Aorta (tissue), 5 donors: ENCODE measurements at places on chromosomes 6 and 20. TPM values are rescaled to one million over a fixed set of nuclear protein-coding genes. Genes with fewer than 3 reads are reported as not detected.

The TMC2 gene
- 0.15 TPM for total RNA-seq

DNA sequence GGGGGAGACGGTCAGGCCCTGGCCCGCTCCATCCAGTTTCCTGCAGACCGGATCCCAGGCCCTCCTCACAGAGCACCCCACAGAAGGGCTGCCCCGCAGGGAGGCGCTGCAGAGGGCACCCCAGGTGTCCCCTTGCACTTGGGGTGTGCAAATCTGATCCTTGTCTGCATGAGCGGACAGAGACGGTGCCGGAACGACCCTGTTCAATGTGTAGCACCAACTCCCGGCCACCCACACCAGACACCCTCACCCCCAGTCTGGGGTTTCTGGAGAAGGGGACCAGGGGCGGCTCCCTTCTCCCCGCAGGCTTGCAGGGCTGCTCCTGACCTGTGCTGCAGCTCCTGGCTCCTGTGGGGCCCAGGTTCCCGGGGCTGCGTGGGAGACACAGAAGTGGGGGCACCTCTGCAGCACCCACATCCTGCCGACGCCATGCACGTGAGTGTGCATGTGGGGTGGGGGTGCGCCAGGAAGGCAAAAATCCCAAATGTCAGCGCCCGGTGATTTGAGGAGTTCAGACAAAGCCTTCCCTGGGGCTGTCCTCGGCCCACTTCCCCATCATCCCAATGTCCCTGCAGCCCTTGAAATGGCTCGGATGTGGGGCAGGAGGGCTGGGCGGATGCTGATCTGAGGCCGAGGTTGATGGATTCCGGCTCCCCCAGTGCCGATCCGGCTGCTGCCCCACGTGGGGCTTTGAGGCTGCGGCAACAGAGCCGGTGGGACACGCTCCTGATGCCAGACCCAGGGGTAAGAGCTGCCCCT is 85.3 kb upstream of the BHLHE23 start:
- no peaks in the 10 kb centered on the region for H3K36me3 ChIP-seq
- no peak overlapping the region for H3K4me3 ChIP-seq
- DNase-seq, result peak; percentile 17
- no peak overlapping the region for H3K27ac ChIP-seq
- no peaks in the 10 kb centered on the region for H3K4me1 ChIP-seq
- H3K27me3 ChIP-seq, result no peaks in the 10 kb centered on the region

DNA sequence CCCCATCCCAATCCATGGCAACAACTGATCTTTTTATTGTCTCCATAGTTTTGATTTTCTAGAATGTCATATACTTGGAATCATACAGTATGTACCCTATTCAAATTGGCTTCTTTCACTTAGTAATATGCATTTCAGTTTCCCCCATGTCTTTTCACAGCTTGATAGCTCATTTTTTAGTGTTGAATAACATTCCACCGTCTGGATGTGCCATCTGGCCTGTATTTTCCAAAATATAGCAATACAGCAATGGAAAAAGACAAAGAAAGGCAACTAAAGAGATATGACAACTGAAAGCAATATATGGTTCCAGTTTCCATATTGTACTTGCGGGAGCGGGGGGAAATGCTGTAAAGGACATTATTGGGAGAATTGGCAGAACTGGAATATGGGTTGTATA is 166.4 kb upstream of the NT5E start:
- H3K4me3 ChIP-seq, result no peak overlapping the region
- no peak for DNase-seq
- H3K4me1 ChIP-seq, result no peaks in the 10 kb centered on the region
- no peak overlapping the region for H3K27ac ChIP-seq
- no peaks in the 10 kb centered on the region for H3K36me3 ChIP-seq

- no peak overlapping the region for H3K4me3 ChIP-seq
- no peak overlapping the region for H3K27ac ChIP-seq
- DNase-seq, result no peak
- H3K27me3 ChIP-seq, result no peaks in the 10 kb centered on the region
- H3K36me3 ChIP-seq, result no peaks in the 10 kb centered on the region
Measured at GRCh38 chr6:161544801-161545480, 271.1 kb upstream of the AGPAT4 start.

DNA sequence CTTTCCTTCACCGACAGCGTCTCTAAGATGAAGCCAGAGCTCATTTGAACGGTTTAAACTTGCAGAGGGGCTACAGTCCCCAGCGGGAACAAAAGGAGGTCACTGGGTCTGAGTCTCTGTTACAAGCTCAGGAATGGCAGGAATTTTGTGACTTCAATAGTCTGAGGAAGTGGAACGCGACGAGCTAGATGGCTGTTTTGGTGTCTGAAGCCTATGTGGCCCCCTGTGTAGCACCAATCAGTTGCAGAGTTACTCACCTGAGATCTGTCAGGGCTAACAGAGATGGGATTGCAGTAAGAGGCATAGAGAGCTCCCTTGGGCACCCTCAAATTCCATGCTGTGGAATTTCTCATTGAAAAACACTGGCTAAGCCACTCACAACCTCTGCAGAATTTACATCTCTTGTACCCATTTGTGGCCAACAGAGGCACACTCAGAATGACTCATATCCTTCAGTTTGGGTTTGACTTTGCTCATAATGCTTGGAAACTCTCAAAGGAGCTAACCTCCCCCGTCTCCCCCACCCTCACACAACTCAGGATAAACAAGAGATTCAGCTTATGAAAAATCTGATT is 7.1 kb upstream of the TCP11 start:
- H3K4me1 ChIP-seq, result peaks cover 15% of the 10 kb centered on the region
- H3K27me3 ChIP-seq, result no peaks in the 10 kb centered on the region
- no peaks in the 10 kb centered on the region for H3K36me3 ChIP-seq
- H3K27ac ChIP-seq, result no peak overlapping the region
- H3K4me3 ChIP-seq, result no peak overlapping the region

DNA sequence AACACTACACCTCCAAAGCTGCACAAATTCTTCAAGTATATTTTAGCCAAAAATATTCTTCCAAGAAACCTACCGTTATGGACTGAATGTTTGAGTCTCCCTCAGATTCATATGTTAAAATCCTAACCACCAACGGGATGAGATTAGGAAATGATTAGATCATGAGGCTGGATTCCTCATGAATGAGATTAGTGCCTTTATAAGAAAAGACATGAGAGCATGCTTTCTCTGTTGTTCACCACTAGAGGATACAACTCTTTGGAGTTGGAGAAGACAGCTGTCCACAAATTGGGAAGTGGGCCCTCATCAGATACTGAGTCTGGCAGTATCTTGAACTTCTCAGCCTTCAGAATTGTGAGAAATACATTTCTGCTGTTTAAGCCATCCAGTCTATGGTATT is 7.1 kb upstream of the SLC17A4 start:
- H3K27ac ChIP-seq, result no peak overlapping the region
- DNase-seq, result no peak
- no peaks in the 10 kb centered on the region for H3K36me3 ChIP-seq
- H3K27me3 ChIP-seq, result no peaks in the 10 kb centered on the region
- no peaks in the 10 kb centered on the region for H3K4me1 ChIP-seq
- no peak overlapping the region for H3K4me3 ChIP-seq
